ENCODE measurements at places on chromosomes 6 and 20.

DNA sequence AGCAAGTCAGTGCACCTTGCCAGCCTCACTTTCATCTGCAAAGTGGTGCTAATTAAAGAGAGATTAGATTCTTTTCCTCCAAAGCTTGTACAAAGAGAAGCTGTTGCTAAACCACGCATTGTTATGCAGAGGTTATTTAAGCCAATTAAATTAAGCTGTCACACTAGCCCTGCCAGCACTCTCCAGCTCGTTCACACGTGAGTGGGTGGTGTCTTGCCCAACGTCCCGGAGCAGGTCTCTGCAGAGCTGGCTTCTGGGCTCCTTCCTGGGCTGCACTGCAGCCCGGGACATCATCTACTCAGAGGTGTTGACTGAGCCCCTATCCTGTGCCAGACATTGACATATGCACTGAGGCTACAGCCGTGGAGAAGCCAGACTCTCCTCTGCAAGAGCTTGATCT lies 401.6 kb upstream of the SULF2 start:
- no peak for DNase-seq

- peak; percentile 56 for DNase-seq
These were observed 109.9 kb downstream of the NOL4L start for GRCh38 chr20:32474967-32475811.

GRCh38 chr20:6703656-6704055 lies 63.8 kb upstream of the BMP2 start:
- no peak for DNase-seq

- DNase-seq, result no peak
These were observed 89.2 kb upstream of the BACH2 start for GRCh38 chr6:90385759-90386313.

GRCh38 chr6:148761527-148762011 lies 14.7 kb downstream of the UST start:
- no peak for DNase-seq
